ENCODE measurements at places on chromosomes 3 and 15.

GRCh38 chr3:61466357-61466756, 95.0 kb upstream of the PTPRG start:
- no peak for DNase-seq

- DNase-seq: no peak
Measured at GRCh38 chr15:89768071-89768500, 8.0 kb upstream of the MESP2 start.

DNA sequence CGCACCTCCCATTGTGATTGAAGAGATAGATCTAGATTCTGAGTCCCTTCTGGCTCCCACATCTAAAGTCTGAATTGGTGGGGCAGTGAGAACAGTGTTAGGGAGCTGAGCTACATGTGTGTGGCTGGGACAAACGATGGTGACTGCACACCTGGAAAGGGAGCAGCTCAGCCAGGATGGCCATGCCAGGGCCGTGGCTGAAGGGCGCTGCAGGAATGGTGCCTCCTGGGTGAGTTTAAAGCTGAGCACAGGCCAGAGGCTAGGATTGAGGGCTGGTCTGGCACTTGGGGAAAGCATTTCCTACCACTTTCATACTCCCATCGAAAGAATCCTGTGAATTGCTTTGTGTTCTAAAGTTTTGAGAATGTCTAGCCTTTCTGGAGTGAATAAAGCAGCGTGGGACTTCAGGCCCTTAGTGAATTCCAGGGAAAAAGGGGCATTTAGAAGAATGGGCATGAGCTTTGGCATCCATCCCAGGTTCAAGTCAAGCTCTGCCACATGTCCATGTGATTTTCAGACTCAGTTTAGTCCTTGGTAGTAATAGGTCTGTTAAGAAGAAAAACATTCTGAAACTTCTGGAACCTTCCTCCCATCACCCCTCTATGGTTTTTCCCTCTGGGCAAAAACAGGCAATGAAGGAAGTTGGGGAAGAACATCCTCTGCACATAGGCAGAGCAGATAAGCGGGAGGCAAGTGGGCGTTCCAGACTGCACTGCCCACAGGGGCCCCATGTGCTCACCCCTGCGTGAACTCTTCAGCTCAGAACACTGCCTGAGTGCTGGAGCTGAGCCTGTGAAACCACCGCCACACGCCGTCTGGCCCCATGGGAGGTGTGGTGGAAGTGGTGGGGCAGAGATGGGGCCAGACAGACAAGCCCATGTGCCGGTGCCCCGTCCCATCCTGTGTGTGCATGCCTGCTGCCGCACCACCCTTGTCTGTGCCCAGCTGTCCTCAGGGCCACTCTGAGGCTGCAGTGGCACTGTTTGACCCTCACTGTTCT, 12.9 kb upstream of the CPNE9 start:
- DNase-seq: no peak

- no peak for DNase-seq
Measured at GRCh38 chr3:61832375-61833229, 271.2 kb downstream of the PTPRG start.

DNA sequence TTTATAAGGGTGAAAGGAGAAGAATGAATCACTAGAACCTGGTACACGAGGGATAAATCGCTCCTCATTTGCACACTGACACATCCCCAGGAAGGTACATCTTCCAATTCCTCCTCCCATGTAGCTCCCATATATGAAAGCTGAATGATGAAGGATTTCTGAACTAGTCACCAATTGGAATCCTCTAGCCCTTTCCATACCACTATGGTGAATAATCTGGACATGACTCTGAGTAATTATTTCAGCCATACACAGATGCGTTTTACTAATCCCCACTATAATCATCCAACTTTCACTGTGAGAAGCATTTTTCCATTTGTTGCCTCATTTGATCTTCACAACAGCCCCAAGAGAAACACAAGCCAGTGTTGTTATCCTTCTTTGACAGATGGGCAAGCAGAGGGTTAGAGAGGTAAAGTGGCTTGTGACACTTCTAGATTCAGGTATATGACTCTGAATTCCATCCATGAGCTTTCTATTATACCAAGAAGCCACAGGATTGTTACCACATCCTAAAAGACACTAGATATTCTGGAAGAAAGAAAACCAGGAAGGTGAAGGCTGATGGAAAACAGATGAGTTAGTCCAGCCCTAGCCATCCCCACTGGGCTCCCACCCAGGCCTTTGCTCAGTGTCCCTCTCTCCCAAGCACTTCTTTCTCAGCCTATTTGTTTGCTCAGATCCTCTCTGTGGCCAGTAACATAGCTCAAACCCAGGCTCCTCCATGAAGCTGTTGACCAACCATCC, 22.2 kb upstream of the BCL6 start:
- DNase-seq: no peak

GRCh38 chr15:38670128-38671005, 105.8 kb upstream of the RASGRP1 start:
- DNase-seq: peak; percentile 55

Data from T-helper 1 cell (primary cell).